Femur (tissue), 1 donor: ENCODE measurements at places on chromosomes 11 and 22.

DNA sequence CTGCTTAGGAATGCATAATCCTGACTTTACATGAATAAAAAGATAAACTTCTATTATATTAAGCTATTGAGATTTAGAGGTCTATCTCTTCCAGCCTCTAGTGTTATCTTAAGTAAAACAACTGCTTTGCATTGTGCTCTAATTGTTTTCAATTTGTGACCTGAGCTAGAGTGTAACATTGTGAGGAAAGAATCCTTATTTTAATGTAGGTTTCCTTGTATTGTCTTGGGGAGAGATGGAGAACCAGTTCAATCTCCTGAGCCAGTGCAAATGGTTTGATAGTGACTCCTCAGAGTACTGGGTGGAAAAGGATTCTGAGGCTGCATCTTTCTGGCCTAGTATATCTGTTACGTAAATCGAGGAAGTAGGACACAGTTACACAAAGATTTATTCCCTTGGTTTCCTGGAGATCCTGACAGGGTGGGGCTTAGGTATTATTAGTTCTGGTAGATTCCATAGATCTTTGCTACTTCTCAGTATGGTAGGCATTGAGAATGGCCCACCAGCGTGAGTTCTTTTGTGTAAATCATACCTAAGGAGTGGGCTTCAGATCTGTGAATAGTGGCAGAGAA lies 683.5 kb upstream of the CCDC179 start:
- DNase-seq = no peak

- DNase-seq = no peak
Measured at GRCh38 chr11:69501891-69502860, 20.7 kb downstream of the LINC01488 start.

DNA sequence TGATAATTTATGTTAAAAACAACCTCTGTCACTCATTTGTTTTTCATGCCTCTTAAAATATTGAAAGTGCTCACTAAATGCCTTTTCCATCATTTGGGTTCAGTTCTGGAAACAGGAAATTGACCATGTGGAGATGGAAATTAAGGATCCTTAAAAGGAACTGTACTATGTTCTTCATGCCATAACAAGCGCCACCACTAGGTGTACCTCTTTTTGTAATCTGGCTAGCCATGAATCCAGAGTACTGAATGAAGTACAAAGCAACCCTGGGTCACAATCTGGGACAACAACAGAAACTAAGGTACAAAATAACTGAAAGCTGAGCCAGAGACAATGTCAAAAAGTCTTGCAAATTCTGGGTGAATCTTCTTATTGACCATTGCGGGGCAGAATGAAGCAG lies 559.1 kb downstream of the FAM181B start:
- DNase-seq = no peak

DNA sequence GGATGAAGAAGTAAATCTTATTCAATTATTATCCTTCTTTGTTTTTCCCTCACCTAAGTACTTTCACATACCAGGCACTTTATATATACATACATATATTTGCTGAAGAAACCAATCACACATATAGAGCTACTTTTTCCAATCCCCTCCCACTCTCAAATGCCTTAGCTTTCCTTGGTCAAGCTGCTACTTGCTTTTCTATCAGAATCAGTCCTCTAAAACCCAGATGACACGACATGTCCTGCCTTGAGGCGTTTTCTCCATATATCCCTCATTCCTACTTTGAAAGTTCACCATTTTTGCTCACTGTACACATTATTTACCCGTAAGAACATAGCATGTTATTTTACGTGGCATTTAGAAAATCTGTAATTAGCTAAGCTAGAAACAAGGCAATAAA lies 5.4 kb downstream of the RAB38 start:
- no peak for DNase-seq

- peak; percentile 89 for DNase-seq
Measured at GRCh38 chr22:37546437-37547250, 13.6 kb upstream of the CDC42EP1 start.

DNA sequence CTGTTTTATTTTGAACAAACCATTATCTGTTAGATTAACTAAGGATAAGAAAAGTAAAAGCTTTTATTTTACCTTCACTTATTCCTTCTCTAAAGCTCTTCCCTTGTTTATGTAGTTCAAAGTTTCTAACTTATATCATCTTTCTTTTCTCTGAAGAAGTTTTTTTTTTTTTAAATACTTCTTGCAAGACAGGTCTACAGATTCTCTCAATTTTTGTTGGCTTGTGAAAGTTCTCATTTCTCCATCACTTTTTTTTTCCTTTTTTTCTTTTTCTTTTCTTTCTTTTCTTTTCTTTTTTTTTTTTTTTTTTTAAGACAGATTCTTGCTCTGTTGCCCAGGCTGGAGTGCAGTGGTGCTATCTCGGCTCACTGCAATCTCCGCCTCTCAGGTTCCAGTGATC lies 4.7 kb upstream of the TREH start:
- DNase-seq = no peak
